Amniotic stem cell (primary cell): ENCODE measurements at places on chromosomes 3 and 15.
A peak's percentile ranks its signal among the peaks of the same experiment; 100 is the strongest.

DNA sequence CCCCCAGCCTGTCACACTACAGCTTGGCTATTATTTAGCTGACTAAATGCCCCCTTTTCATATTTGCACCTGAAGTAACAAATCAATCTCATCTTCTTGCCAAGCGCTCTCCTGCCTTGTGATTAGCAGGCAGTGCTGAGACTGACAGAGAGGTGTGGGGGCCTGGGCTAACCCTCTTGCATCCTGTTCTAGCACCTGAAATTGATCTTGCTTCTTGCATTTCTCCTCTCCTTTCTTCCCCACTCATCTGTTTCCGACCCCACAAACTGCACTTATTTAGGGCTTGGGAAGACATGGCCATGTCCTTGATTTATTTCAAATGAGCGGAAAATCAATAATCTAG, 309.0 kb upstream of the PROK2 start:
- DNase-seq, result no peak

DNA sequence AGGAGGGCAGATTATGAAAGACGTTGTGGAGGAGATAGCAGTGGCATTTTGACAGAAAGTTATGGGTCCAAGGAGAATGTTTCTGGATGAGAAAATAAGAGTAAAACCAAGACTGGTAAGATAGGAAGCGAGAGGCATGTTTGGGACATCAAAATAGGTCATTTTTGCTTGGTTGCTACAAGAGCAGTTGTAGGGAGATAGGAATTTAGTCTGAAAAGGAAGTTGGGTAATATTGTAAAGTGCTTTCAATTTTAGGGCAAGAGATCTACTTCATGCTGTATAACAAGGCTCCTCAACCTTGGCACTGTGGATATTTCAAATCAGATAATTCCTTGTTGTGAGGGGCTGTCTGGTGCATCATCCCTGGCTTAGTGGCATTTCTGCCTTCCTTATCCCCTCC, 118.0 kb upstream of the DPH6 start:
- DNase-seq, result no peak

- no peak for DNase-seq
Observed at GRCh38 chr15:86375733-86376280, 296.1 kb downstream of the AGBL1 start.

DNA sequence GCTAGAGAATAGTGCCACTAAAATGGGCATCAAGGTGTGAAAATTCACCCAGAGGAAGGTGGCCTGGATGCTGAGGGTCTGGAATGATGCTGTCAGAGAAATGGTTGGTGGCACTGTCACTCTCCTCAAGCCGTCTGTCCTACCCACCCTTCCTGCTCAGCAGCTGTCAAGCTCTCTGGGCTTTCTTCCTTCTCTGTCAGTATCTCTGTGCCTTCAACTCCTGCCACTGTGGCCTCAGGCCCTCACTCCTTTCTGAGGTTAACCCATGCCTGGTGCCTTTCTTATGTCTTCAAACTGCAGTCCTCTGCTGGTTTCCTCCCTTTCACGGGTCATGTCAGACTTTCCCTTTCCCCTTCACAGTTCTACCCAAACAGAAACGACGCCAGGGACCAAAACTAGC, 4.4 kb downstream of the MYO5C start:
- DNase-seq, result no peak

- DNase-seq, result no peak
Observed at GRCh38 chr3:28949580-28949979, 331.3 kb upstream of the RBMS3 start.

GRCh38 chr15:60975218-60975617, 253.9 kb downstream of the RORA start:
- no peak for DNase-seq

DNA sequence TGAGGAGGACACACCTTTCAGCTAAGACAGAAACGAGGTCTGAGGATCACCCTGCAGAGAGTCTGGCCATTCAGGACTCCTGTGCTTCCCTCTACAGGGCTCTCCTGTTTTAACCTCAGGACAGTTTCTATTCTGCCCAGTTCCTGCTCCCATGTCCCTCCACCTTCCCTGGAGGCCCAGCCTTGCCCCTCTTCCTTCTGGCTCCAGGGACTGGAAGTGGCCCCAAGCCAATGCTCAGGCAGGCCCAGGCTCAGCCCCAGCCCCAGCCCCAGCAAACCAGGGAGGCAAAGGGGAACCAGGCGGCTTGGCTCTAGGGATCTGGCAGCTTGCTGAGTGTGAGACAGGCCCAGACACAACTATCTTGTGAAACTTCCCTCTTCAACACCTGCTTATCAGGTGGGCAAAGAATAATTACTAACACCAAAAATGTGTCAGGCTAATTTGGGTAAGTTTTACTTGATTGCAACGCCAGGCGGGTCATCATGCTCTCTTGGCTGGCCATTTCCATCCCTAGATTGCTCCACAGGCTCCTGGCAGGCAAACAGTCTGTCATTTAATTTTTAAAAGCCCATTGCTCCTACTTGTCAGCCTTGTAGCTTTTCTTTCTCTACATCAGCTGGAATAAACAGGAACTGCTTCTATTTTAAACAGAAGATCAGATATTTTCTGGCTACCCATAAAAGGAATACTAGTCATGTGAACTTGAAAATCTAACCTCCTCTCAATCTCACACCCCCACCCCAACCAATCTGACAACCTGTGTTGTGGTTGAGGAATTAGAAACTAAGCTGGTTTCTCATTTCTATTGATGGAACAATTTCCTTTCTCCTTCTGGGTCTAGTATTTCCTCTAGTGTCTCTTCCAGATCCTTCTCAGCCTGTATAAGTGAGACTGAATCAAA, 33.5 kb downstream of the UPK1B start:
- DNase-seq, result no peak

GRCh38 chr3:111621535-111621934, 26.4 kb upstream of the ZBED2 start:
- no peak for DNase-seq

DNA sequence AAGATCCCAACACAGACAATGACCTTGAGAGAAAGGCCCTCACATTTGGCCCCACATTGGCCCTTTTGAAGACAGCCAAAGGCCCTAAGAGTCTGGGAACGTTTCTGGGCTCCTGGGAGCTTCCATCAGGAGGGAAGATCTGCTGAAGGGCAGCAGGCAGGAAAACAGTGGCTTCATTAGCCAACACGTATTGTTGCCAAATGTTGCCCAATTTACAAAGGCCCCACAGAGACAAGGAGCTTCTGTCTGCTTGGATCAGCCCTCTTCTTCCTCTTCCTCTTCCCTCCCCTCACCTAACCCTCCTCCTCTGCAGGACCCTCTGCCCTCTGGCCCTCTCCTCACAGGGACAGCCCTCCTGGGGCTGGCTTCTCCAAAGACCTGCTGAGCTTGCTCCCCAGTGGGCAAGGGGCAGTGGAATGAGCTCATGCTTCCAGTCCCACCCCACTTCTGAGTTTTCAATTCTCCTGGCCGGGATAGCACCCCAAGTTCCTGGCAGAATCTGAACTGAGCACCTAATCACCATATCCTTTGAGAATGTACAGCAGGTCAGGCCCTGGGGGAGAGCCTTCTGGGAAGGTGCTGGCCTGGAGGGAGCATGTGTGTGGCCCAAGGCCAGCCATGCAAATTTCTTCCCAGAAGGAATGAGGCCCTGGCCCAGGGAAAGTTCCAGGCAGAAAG, 5.1 kb upstream of the LTF start:
- no peak for DNase-seq

GRCh38 chr15:90071220-90071807, 31.0 kb downstream of the IDH2 start:
- DNase-seq, result peak; percentile 77

GRCh38 chr15:93012786-93013185, 76.2 kb downstream of the RGMA start:
- no peak for DNase-seq

GRCh38 chr15:39963786-39964185, 29.9 kb downstream of the EIF2AK4 start:
- no peak for DNase-seq

GRCh38 chr3:156236556-156237260, 116.3 kb downstream of the KCNAB1 start:
- no peak for DNase-seq

GRCh38 chr3:23096041-23096440, 107.1 kb upstream of the UBE2E2 start:
- no peak for DNase-seq

DNA sequence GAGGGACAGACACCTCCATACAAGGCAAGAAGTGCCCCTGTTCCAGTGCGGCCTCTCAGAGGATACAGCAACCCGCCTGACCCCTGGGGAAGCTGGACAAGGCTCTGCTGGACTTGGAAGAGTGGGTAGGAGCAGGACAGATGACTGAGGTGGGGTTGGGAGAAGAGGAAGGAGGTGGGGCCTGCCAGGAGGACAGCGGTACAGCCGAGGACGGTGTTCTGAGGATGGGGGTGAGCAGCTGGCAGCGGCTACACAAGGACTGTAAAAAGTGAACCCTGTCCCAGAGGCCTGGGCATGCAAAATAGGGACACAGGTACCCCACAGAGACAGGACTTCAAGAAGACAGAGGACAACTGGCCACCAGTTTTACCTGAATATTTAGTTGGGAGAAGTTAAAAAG, 23.5 kb upstream of the ELP6 start:
- no peak for DNase-seq

DNA sequence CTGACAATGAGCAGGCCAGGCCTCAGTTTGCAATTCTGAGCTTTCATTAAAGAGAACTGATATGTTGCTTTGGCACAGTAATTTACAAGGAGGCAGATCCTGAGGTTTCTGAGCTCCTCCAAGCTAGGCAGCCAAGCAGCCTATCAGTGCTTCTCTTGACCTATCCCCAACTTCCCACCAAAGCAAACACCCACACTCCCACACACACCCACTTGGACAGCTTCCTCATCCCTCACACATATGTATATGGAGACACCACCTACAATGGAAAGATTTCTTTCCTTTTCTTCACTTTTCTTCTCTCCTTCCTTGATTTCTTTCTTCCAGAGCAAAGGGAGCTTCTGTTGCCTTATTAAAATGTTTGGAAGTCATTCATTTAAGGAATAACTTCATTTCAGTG, 217.0 kb downstream of the NLGN1 start:
- DNase-seq, result no peak

DNA sequence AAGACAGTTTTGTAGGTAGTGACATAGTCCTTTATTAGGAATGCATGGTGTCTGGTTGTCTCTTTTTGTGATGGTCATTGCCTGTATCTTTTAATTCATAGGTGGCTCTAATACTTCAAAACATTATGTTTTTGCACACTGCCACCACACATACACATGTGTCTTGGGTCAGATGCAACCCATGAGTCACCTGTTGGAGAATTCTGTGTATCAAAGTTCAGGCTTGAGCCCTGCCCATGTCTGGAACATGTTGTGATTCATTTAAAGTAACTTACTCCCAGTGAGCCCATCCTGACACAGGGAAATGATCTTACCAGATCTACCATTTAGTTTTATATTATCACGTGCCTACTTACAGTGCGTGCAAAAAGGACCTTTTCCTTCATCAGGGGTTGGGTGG, 142.7 kb downstream of the GHSR start:
- DNase-seq, result no peak

DNA sequence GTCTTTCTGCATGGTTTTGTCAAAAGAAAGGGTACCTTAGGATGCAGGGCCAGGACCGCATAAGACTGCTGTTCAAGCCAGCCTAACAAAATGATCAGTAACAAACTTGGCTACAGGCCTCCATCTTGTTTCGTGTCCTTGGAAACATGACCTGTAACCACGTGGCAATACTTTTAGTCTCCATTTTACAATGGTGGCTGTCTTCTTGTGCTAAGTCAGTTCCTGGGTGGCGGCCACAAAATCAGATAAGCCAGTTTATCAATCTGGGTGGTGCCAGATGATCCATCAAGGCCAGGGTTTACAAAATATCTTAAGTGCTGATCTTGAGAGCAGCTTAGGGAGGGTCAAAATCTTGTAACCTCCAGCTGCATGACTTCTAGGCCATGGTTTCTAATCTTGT, 57.1 kb upstream of the GK5 start:
- DNase-seq, result no peak

DNA sequence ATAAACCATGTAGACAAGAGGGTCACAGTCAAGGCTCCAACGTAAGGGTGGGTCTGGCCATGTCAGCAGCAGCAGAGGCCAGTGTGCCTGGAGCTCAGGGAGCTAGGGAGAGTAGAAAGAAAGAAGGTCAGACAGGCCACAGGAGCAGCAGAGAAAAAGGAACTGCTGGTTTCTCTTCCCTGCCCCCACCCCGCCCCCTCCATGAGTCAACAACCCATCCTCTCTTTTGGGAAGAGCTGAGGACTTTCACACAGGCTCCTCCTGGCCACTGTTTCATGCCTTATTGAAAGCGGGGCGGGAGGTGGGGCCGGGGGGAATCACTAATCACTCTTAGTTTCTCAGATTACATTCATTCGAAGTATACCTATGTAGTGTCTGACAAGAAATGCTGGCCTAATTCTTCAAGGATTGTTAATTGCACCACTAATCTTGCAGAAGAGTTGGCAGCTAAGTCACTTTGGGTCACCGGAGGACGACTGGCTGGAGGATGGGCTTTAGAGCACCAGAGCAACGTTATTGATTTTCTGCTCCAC, 9.1 kb upstream of the SCG3 start:
- DNase-seq, result no peak

DNA sequence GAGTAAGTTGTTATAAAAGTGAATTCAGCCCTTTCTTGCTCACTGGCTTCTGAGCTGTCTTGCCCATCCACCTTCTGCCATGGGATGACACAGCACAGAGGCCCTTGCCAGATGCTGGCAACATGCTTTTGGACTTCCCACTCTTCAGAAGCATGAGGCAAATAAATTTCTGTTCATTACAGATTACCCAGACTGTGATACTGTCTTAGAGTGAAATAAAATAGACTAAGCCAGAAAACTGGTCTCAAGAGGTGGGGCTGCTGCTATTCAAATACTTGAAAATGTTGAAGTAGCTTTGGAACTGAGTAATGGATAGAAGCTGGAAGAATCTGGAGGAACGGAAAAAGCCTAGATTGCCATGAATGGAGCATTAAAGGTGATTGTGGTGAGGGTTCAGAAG, 170.4 kb downstream of the ZMAT3 start:
- DNase-seq, result no peak

DNA sequence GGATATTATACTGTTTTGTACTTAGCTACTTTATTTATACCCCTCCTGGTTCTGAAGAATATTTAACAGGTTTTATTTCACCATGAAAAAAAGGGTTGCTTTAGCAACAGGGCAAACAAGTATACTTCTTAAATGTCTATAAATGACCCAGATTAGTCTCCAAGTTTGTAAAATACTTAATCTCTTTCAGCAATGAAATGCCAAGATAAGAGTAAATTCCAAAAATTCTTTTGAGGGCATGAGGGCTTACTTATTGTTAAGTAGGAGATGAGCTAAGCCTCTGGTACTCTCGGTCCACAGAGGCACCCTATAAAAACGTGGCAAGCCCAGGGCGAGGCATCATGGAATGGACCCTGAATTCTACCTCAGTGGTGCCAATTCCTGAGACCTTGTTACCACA, 264.8 kb upstream of the NSMCE3 start:
- DNase-seq, result no peak

DNA sequence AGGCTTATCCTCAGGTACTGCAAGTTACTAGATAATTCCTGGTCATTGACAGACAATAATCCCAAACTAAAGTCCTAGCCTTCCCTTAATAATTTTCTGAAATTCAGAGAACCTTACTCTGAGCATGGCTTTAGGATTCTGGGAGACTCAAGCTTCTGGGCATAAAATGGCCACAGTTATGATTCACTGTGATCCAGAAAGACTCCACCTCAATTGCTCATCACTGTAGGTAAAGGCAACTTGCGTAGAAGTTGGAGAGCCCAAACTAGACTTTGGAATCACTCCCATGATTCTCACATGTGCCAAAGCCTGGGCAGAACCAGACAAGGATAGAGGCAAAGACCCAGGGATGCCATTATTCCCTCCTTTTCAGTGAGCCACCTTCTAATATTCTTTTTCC, 195.3 kb downstream of the OSBPL10 start:
- no peak for DNase-seq
